ENCODE measurements at places on chromosomes 6 and 20. TPM values are rescaled to one million over a fixed set of nuclear protein-coding genes. Genes with fewer than 3 reads are reported as not detected.

MEP1A gene
- total RNA-seq: not detected

- no peak for DNase-seq
Observed at GRCh38 chr6:22062807-22063408, 233.9 kb downstream of the PRL start.

GRCh38 chr6:3352678-3353077, 93.9 kb downstream of the PSMG4 start:
- DNase-seq: no peak

DNA sequence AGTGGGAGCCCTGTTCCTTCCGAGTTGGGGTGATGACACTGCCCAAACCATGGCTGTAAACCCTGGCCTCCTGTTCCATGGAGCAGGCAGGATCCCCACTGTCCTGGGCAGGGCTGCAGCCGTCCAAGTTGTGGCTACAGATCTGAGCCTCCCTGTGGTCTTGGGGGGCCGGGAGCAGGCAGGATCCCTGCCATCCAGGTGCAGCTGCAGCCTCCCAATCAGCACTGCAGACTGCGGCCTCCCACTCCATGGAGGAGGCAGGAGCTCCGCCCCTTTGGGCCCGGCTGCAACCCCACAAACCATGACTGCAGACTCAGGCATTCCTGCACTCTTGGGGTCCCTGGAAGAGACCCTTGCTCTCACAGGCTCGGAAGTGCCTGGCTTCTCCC, 872.1 kb upstream of the GJE1 start:
- no peak for DNase-seq

GPX5 gene
- not detected for total RNA-seq

WFDC5 gene
- not detected for total RNA-seq

DNA sequence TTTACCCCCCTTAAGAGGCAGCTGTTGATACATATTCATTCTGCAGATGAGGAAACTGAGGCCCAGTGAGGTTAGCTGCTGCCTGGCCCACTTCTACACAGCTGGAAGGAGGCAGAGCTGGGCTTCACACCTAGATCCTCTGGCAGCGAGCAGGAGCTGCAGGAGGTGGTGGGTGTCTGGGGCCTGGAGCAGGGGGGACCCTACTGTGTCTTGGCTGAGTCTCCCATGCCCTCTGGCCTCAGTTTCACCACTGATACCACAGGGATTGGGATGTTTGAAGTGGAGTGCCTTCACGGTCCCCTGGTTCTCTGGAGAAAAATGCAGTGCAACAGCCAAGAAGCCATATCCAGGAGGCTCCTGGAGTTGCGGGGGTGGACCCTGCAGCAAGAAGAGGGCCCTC, 8.2 kb upstream of the BPIFA2 start:
- DNase-seq: peak; percentile 7

GRCh38 chr20:46789339-46790028, 80.0 kb downstream of the SLC2A10 start:
- DNase-seq: no peak

- no peak for DNase-seq
Observed at GRCh38 chr20:8526610-8527009, 394.5 kb downstream of the PLCB1 start.

GRCh38 chr6:113842165-113842564, 15.0 kb upstream of the MARCKS start:
- DNase-seq: no peak

DNA sequence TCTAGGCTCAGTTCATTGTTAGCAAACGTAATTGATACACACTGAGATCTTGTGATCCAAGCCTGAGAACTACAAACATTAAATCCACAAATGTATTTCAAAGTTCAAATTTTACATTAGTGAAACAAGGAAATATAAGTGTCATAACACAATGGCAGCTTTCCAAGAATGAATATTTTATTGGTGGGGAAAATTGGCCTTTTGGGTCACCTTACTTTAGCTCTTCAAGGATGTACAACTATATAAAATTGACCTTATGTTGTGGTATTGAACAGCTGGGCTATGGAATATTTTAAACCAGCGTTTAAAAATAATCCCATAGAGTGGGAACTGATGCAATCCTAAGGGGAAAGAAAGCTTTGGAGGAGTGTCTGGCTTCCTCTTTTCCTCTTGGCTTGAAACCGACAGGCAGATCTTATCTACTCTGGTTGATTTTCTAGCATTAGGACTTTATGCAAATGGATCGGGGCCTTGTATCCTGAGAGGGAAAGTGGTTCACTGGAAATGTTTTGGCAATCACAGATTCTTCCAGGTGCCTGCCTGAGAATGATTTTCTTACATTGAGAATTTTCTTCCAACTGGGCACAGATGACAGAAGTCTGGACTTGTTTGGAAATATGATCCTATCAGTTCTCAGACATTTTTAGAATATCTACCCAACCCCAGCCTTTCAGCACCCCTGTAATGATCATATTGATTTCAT, 184.8 kb upstream of the ECI2 start:
- DNase-seq: no peak

Data from cardiac septum (tissue), 1 donor.